ENCODE measurements at places on chromosomes 1 and 21.
A peak's percentile ranks its signal among the peaks of the same experiment; 100 is the strongest.

- peak; percentile 36 for DNase-seq
Measured at GRCh38 chr1:234606784-234607108, 3.2 kb downstream of the IRF2BP2 start.

- no peak for DNase-seq
Measured at GRCh38 chr1:206705191-206705590, 20.5 kb downstream of the MAPKAPK2 start.

DNA sequence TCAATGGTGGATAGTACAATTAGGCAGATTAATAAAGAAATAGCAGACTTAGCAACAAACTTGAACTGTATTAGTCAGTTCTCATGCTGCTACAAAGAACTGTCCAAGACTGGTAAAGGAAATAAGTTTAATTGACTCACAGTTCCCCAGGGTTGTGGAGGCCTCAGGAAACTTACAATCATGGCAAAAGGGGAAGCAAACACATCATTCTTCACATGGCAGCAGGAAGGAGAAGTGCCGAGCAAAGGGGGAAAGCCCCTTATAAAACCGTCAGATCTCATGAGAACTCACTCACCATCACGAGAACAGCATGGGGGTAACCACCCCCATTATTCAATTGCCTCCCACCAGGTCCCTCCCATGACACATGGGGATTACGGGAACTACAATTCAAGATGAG lies 27.1 kb upstream of the PDE4B start:
- DNase-seq: no peak

DNA sequence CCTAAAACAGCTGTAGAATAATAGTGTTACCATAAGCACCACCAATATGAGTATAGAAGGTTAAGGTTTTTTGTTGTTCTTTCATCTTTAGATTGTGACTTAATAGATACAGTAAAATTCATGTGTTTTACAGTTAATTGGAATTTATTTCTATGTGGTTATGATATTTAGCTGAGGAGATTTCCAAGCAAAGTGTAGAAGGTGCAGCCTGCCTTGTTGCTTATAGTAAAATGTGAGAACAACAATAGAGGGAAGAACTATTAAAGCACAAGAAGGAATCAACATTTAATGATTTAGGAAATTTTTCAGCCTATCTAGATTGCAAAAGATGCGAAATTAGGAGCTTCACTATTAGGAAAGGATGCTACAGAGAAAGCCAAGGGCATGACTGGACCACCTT lies 47.9 kb downstream of the DESI2 start:
- no peak for DNase-seq

GRCh38 chr21:41419921-41420862 lies 5.8 kb upstream of the MX1 start:
- peak; percentile 16 for DNase-seq

- no peak for DNase-seq
Measured at GRCh38 chr1:64828829-64829228, 84.0 kb downstream of the RAVER2 start.

DNA sequence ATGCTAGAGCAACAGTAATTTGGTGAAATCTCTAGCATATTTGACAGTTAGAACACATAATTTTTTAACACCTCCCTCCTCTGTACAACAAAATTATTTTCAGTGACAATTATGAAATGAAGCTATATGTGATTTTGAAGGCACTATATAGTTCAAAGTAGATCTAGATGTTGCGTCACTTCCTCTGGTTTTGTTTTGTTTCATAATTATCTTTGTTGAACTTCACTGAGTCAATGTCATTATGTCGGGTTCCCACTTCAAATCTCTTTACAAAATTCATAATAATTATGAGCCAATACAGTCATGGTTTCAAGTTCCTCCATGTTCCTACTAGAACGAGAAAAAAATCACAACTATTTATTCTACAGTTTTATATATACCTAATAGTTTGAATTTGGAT lies 254.8 kb upstream of the PLXNA2 start:
- DNase-seq: no peak

DNA sequence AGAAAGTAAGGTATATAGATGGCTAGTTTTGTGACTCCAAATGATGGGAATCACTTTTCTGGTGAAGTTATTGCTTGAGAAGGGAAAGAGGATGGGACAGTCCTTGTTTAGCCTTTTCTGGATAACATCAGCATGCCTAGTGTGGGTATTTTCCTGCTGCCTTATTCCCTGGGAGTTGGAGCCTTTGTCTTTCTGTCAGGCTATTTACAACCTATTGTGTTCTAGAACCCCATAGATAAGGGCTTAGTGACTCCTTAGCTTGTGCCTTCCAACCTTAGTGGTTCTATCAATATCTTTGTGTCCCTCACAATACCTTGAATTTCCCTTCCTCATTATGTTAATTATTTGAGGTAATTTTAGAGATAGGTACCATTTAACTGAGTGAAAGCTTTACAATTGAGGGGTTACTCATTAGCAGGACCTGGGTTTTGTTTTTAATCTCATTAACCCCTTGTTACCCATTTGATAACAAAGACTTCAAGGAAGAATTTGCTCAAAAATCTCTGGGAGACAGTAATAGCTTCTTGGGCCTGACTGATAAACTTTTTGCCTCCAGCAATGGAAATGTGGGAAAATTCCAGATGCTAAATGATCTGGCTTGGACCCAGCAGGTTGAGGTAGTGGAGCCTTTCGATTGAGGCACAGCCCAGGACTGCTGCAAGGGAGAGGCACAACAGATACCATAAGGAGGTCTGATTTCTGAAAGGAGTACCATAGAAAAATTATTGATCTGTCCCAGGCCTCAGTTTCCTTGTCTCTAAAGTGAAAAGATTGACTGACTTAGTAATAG lies 49.0 kb downstream of the CACHD1 start:
- no peak for DNase-seq

- no peak for DNase-seq
Measured at GRCh38 chr1:17545356-17545755, 5.9 kb downstream of the ARHGEF10L start.

GRCh38 chr1:112409414-112409813 lies 13.4 kb downstream of the CTTNBP2NL start:
- no peak for DNase-seq

DNA sequence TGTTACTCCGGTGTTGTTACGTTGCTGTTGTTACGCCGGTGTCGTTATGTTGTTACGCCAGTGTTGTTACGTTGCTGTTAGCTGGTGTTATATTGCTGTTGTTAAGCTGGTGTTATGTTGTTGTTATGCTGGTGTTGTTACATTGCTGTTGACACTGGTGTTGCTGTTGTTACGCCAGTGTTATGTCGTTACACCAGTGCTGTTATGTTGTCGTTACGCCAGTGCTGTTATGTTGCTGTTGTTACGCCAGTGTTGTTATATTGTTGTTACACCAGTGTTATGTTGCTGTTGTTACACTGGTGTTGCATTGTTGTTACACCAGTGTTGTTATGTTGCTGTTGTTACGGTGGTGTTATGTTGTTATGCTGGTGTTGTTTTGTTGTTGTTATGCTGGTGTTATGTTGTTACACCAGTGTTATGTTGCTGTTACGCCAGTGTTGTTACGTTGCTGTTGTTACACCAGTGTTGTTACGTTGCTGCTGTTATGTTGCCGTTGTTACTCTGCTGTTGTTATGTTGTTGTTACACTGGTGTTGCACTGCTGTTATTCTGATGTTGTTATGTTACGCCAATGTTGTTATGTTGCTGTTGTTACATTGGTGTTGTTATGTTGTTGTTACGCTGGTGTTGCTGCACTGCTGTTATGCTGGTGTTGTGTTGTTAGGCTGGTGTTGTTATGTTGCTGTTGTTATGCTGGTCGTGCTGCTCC lies 25.6 kb downstream of the H6PD start:
- DNase-seq: no peak

DNA sequence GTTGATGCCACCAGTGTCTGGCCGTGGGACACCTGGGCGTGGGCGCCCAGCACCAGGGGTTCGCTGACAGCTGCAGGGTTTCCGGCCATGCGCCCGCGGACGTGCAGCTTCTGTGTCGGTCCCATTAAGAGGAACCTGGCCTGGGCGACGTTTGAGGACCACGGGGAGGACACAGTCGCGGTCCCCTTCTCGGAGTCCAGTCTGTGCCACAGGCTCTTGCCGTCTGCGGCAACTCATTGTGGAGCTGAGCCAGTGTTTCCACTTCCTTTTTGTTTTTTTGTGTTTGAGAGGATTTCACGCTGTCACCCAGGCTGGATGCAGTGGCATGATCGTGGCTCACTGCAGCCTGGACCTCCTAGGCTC lies 1.6 kb upstream of the C1orf159 start:
- no peak for DNase-seq

DNA sequence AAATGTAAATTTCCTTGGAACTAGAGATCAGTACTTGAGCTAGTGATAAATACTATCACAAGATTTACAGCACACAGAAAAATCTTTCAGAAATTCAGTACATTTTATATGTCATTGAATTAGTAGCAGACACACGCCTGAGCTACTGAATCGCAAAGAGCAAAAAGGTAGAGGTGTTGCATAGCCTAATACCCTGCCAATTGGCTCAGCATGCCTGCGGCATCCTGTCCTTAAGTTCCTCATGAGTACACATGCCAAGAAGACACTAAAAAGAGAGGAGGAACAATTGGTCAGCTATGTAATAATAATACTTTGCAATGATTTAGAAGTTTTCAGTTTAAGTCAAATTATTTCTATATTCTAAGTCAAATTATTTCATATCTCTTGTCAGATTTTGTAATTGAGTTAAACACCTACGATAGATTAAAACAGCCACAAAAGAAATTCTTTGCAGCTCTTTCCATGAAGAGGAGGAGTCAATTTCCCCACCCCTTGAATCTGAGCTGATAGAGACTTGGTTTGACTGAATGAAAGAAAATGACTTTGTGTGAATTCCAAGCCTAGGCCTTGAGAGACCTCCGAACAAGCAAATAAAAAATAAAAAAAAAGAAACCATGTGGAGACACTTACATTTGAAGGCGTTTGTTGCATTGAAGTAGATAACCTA lies 36.2 kb upstream of the PKN2 start:
- DNase-seq: no peak

DNA sequence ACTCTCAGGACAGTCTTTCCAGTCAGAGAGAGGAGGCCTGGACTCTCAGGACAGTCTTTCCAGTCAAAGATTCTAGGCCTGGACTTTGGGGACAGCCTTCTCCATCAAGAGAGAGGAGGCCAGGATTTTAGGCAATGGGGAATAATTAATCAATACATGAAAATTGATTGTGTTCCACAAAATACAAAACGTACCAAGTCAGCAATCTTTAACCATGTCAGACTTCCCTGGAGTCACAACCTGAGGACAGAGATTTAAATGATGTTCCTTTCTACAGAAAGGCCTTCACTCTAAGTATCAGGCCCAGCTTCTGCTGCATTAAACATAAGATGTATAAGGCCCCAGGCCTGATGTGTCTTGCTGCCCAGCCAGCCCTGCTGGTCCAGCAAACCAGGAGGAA lies 27.0 kb upstream of the GPR157 start:
- no peak for DNase-seq

- no peak for DNase-seq
Measured at GRCh38 chr1:85317560-85317959, 41.1 kb upstream of the BCL10 start.

- no peak for DNase-seq
Measured at GRCh38 chr1:228060458-228061190, 21.9 kb upstream of the ARF1 start.

DNA sequence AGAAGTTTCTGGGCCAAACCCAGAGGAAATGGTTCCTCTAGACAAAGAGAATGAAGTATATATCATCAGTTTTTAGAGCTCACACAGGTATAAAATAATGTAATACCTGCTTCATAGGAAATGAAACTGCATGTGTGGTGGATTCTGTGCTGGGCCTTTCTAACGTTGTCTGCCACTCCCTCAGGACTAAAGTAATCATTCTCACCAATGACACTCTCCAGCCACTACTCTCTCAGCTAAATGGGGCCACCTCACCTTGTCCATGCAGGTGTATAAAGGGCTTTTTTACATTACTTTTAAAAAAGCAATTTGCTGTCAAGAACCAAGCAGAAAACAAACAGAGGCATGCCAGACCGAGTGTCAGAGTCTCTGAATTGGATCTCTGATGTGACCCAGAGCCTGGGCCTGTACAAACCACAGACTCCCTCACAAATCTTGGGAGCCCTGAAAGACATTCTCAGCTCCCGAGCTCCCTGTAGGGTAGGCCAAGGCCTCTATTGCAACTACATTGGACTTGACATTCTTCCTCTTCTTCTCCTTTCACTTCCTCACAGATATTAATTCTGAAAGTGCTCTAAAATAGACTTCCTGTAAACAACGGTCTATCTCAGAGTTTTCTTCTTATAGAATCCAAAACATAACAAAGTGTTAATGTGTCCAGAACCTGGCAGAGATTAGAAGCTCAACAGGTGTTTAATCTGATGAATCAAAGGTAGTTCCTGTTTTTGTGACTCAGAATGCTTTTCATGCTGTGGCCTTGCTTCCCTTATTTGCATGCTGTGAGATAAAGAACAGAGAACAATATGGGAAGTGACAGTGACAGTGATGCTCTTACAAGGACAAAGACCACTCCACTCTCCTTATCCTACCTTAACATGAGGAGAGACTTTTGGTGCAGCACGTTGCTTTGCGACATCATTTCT lies 8.6 kb downstream of the AIM2 start:
- no peak for DNase-seq

DNA sequence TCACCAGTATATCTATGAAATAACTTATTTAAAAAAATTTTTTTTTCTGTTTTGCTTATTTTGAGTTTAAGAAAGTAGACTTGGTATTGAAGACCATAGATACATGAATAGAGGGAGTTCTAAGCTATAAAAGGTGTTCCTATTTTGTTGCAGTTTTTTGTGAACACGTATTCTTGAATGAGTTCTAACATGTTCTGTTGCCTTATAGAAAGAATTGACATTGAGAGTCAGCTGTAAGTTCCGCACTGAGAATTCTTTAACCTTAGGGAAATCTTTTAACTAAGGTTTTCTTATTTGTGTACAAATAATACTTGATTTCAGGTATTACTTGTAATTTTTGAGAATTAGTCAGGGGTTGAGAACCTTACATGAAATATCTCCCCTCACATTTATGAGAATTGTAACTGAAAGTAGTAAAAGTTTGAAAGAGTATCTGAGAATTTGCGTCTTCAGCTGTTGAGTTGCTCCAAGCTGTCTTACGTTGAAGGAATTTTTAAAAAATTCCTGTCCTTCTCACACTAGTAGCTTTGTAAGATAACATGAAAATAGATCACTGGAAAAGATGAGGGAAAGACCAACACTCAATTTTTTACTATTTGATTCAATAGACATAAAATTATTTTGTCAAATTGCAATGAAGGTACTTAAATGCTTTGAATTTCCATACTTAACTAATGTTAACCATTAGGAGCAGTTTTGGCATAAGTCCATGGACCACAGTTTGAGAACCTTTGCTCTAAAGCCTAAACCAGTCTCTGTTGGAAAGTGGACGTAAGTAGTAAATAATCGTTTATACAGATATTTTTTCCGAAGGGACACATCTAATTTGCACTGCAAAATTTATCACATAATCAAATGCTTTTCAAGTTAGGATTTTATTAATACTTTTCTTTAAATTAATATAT lies 3.8 kb downstream of the DR1 start:
- DNase-seq: peak; percentile 47

- no peak for DNase-seq
Measured at GRCh38 chr1:13620825-13621224, 37.2 kb downstream of the PDPN start.
